Stimulated activated CD4-positive, alpha-beta T cell treated with anti-CD3 and anti-CD28 coated beads, TNF-alpha, amount 100 ng/mL, for 1 hour (primary cell): ENCODE measurements at places on chromosomes 7 and 10.

DNA sequence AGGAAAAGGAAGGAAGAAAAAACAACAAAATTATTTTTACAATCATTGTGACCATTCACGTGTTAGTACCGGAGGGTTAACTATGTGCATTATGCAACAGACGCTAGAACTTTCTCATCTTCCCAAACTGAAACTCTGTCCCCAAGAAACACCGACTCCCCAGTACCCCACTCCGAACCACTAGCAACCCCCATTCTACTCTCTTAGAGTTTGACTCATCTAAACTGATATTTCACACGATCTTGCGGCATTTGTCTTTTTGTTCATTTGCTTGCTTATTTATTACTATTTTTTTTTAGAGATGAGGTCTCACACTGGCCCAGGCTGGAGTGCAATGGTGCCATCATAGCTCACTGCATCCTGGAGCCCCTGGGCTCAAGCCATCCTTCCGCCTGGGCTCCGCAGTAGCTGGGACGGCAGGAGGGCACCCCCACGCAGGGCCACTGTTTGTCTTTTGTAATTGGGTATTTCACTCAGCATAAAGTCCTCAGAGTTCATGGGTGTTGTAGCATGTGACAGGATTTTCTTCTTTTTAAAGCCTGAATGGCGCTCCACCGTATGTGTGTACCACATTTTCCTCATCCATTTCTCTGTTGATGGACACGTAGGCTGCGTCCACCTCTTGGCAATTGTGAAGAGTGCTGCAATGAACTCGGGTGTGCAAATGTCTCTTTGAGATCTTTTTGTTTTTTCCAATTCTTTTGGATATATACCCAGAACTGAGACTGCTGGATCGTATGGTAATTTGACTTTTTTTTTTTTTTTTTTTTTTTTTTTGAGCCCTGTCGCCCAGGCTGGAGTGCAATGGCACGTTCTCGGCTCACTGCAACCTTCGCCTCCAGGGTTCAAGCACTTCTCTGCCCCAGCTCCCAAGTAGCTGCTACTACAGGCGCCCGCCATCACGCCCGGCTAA lies 9.5 kb downstream of the MNX1 start:
- DNase-seq, result no peak

- no peak for DNase-seq
Measured at GRCh38 chr7:16634271-16634738, 11.2 kb downstream of the ANKMY2 start.

DNA sequence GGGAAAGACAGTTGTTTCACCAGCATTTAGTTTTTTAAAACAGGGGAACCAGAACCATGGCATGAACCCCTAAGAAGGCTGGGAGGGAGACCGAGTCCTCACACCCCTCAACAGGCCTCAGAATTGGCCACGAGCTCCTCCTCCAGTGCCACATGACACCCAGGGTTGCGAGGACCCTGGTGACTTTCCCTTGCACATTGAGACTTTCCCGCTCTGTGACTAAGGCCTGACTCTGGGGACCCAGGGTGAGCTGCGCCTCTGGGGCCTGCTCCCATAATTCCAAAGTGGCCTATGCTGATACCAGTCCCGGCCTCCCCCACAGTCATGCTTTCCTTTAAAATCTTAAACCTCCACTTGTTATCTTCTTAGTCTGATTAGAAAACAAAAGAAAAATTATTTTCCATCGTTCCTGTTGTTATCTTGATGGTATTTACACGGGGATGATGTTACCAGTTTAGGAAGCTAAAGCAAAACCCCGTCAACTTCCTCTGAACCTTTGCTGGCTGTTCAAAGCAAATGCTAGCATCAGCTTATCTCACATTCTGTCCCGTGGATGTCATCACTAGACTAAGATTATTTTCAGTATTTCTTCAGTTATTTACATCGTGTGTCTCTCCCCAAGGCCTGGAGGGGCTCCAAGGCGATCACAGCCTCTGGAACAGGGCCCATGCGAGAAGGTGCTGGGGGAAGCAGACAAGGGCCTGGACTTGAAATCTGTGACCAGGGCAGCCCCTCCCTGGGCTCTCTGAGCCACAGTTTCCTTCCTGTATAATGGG lies 42.1 kb downstream of the FAM53B start:
- DNase-seq, result no peak

DNA sequence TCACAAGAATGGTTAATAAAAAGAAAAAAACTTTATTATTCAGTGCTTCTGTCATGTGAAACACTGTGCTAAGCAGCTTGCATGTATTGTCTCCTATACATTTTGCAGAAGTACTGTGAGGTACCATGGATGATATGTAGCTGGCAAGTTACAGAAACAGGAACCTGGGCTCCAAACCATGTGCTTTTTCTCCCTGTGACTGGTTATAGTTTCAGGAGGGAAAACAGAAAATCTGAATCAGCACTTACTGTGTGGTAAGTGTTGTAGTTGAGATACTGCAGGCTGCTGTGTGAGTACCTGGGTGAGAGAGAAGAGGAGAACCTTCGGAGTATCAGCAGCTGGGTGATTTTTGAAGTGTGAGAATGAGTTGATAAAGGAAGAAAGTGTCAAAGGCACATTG lies 285.0 kb downstream of the SUGCT start:
- DNase-seq, result no peak

DNA sequence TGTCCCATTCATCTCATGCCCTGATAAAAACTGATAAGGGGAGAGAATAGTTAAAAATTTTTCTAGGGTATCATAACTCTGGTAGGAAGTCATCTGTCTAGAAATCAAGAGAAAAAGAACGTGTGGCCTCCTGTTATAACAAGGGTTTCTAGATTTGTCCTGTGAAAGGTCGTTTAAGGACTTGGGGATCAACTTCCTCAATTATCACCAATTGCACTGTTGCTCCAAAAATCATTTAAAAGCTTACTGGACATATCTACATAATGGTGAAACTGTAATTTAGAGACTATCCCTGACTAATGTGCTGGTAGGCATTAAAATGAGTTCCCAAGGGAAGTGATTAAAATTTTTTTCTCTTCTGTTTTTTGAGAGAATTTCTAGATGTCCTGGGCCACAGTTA lies 58.2 kb downstream of the GPR141 start:
- DNase-seq, result no peak

GRCh38 chr10:24168258-24169170 lies 40.4 kb upstream of the KIAA1217 start:
- DNase-seq, result no peak

DNA sequence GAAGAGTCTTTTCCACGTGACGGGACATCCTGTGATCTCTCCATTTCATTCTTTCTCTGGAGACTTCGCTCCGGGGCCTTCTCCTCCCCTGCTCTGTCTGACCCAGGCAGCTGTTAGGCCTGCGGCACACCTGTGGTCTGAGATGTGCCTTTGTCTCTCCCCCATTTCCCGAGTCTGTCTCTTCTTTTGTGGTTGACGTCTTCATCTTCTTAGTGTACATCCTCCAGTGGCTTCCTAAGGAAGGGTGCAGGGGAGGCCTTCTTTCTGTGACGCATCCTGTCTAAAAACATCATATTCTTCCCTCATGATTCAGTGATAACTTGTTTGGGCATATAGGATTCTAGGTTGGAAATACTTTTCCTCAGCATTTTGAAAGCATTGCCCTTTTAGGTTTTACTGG lies 17.2 kb upstream of the ATP6V0E2 start:
- no peak for DNase-seq
